Endothelial cell (in vitro differentiated cells): ENCODE measurements at places on chromosomes 12 and 14. TPM values are rescaled to one million over a fixed set of nuclear protein-coding genes. Genes with fewer than 3 reads are reported as not detected.

The TNS2 gene
- total RNA-seq = 112 TPM

The P2RX7 gene
- 0.82 TPM for total RNA-seq

The CCDC197 gene
- total RNA-seq = not detected

The GAPDH gene
- 2,393 TPM for total RNA-seq

The TUNAR gene
- 2.0 TPM for total RNA-seq

The PLEKHG7 gene
- total RNA-seq = not detected

The ACACB gene
- total RNA-seq = 1.7 TPM

The EFS gene
- total RNA-seq = 17.8 TPM

The MYO1H gene
- total RNA-seq = 4.4 TPM

The CYP46A1 gene
- 5.2 TPM for total RNA-seq

The NEUROD4 gene
- not detected for total RNA-seq

The TCL1B gene
- not detected for total RNA-seq

The PRPH gene
- not detected for total RNA-seq

The DENR gene
- 79.7 TPM for total RNA-seq

DNA sequence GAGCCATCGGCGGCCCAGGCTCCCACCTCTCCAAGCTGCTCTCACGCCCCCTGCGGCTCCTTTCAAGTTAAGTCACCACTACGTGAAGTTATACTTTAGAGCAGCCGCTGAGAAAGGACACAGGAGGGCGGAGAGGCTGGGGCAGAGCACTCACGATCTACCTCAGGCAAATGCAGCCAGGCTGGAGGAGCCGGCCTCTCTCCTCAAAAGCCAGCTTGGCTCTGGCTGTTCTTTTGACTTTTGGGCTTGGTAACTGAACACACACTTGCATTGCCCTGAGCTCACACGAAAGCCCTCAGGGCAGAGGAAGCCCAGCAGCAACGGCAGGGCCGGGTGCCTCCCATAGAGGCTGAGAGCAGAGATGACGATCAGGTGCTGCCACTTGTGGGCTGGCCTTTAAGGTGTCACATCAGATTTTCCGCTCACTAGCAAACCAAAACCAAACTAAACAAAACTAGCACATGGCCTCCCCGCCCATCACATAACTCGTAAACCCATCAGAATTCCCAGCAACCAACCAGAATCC, 75.2 kb downstream of the PITPNM2 start:
- DNase-seq = no peak
- H3K27me3 ChIP-seq = peaks cover 9% of the 10 kb centered on the region
- no peaks in the 10 kb centered on the region for H3K4me1 ChIP-seq
- peaks cover 5% of the 10 kb centered on the region for H3K36me3 ChIP-seq
- no peak overlapping the region for H3K4me3 ChIP-seq

GRCh38 chr12:75953312-75953906, 78.2 kb downstream of the PHLDA1 start:
- no peaks in the 10 kb centered on the region for H3K27me3 ChIP-seq
- no peak overlapping the region for H3K4me3 ChIP-seq
- H3K27ac ChIP-seq = peak overlapping the region; percentile 61
- peaks cover 30% of the 10 kb centered on the region for H3K4me1 ChIP-seq
- H3K36me3 ChIP-seq = no peaks in the 10 kb centered on the region

DNA sequence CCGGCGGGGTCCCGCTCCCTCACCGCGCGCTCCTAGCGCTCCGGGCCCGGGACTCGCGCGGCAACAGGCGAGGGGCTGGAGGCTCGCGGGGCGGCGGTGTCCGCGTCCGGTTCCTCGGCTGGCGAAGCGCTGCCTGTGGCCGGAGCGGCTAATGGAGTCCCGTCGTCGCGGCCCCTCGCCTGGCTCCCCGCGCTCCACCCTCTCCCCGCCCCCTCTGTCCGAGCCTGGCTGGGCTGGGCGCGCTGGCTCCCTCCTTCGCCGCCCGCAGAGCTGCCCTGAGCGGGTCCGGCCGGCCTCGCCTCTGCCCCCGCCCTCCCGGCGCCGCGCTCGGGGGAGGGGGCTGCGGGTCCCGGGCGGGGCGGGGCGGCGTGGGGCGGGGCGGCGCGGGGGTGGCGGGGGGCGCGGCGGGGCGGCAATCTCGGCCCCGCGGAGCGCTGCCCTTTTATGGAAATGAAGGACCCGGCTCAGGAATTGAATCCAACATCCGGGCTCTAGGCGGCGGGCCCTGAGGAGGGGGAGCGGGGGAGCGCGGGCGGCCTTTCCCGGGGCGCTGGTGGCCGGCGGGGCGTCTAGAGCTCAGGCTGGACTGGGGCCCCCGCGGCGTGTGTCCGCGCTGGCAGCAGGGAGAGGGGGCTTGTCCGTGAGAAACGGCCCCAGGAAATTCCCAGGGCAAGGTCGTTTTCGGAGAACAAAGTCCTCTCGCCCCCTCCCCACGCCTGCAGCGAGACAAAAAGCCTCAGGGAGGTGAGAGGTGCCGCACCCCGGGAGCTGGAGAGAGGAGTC, at the start of gene FERMT2:
Gene FERMT2 (minus strand): TSS at position 153 of the 783 bp plus-strand sequence. CDS start 482 bp downstream, outside the sequence.
- peaks cover 17% of the 10 kb centered on the region for H3K36me3 ChIP-seq

DNA sequence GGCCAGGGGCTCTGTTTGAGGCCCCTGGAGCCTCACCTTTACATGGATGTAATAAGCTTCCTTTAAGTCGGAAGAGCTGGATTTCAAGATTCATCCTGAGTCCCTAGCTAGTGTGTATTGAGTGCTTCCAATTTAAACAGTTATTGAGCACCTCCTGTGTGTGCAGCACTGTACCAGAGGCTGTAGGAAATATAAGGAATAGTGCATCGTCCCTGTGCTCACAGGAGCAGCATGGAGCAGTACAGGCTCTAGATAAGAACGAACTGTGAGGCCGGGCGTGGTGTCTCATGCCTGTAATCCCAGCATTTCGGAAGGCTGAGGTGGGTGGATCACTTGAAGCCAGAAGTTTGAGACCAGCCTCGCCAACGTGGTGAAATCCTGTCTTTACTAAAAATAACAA, 65.8 kb upstream of the METAP2 start:
- H3K4me1 ChIP-seq = no peaks in the 10 kb centered on the region
- no peak overlapping the region for H3K27ac ChIP-seq
- DNase-seq = no peak

DNA sequence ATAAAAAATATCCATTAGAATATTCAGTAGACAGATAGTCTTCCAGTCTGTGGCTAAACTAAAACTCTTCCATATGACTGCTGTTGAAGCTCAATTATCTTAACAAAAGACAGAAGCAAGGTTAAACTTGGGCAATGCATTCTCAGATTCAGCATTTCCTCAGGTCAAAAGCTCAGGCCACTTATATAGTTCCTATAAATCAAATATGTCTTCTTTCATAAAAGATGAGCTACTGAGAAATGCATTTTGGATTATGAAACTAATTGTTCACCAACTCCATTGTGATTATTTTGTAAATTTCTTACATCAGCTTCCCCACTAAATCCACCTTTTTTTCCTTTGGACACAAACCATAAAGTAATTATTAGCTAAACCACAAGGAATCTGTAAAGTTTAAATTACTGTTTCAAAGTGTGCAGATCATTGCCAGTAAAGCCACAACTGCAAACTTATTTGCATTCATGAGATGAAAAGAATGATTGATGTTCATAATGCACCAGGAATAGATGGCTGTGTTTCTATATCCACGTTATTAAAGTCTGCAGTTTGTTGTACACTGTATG, 224.4 kb downstream of the FBXL14 start:
- H3K4me3 ChIP-seq = no peak overlapping the region
- H3K4me1 ChIP-seq = no peaks in the 10 kb centered on the region
- H3K27me3 ChIP-seq = peaks cover 1% of the 10 kb centered on the region
- no peak for DNase-seq
- H3K27ac ChIP-seq = no peak overlapping the region
- peaks cover 3% of the 10 kb centered on the region for H3K36me3 ChIP-seq

DNA sequence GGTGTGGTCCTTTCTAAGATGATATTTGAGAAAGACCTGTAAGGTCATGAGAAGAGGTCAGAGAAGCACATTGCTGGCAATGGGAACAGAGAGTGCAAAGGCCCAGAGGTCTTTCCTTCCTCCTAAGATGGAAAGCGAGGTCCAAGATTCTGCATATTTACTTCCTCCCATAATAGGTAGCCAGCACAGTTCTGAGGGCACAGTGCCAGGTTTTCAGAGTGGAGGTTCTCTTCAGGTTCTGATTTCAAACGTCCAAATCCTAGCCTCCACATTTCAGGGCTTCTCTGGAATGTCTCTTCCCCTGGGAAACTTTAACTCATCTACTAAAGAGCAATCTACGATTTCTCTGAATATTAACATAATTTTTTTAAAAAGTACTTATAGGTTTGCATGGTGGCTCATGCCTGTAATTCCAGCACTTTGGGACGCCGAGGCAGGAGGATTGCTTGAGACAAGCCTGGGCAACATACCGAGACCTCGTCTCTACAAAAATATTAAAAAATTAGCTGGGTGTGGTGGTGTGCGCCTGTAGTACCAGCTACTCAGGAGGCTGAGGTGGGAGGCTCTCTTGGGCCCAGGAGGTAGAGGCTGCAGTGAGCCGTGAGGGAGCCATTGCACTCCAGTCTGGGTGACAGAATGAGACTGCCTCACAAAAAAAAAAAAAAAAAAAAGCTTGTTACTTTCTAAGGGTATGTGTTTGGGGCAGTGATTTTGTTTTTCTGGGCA, 526 bp upstream of the MRPL42 start:
- no peak for DNase-seq
- peak overlapping the region; percentile 98 for H3K27ac ChIP-seq
- peaks cover 4% of the 10 kb centered on the region for H3K36me3 ChIP-seq

DNA sequence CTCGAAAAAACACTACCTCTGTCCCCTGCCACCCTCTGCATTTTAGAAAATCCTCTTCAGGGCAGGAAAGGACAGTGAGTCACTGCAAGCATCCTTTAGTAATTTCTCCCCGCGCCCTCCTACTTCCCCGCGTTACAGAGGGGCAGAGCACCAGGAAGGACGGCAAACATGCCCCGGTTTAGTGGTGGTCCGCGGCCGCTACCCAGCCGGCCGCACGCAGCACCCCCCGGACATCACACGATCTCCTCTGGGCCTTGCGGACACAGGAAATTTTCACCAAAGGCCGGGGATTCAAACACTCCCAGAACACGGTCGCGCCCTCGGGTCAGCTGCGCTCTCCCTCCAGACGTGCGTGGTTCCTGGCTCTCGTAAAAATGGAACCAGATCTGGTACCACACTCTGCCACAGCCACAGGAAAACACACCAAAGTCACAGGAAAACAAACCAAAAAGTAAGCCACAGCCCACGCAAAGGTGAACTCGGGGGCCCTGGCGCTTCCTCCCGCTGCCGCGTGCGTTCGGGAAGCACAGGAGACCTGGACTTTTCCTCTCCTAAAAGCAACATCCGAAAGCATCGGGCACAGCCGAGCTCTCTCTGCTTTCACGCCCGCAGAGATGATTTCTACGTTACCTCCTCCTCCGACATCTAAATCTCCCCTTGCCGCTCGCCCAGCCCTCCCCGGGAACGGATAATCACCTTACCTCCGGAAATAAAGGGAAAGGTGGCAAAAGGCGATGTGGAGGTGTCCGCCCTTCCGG, 839 bp downstream of the SLC38A1 start:
- H3K27ac ChIP-seq = no peak overlapping the region
- H3K4me3 ChIP-seq = no peak overlapping the region

GRCh38 chr12:65741656-65742017, 82.6 kb upstream of the HMGA2 start:
- DNase-seq = peak; percentile 47
- peak overlapping the region; percentile 61 for H3K27ac ChIP-seq
- H3K27me3 ChIP-seq = peaks cover 8% of the 10 kb centered on the region

DNA sequence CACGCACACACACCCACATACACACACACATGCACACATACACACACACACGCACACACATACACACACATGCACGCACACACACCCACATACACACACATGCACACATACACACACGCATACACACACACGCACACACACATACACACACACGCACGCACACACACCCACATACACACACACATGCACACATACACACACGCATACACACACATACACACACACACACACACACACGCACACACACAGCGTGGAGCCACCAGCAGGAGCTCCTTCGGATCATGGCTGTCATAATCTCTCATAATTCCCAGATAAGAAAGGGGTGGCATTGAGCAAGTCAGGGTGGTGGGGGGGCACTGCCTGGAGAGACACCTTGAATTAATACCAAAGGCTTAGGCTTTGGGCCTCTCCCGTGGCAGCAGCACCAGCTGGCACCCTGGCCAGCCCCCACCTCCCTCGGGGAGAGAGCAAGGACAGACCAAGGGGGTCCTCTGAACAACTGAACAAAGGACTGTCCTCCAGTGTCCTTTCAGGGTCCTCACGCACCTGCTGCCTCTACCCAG, 21.9 kb downstream of the ANO2 start:
- peaks cover 19% of the 10 kb centered on the region for H3K27me3 ChIP-seq
- no peak overlapping the region for H3K27ac ChIP-seq
- peaks cover 10% of the 10 kb centered on the region for H3K4me1 ChIP-seq
- peaks cover 22% of the 10 kb centered on the region for H3K36me3 ChIP-seq

DNA sequence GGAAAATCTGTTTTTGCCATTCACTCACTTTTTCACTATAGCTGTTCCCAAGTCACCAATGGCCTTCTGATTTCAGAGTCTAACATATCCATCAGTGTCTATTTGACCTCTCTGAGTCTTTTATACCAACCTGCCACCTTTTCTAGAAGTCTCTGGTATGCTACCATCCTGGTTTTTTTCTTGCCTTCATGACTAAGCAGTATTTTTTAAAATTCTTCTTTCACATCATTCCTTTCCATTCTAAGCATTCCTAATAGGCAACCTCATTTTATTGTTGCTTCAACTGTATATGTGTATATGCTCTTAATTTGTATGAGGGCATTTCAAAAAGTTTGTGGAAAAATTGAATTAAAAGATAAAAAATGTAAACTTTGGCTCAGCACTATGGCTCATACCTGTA, 5.0 kb downstream of the IRAK4 start:
- H3K36me3 ChIP-seq = no peaks in the 10 kb centered on the region
- H3K4me3 ChIP-seq = no peak overlapping the region
- no peak overlapping the region for H3K27ac ChIP-seq
- H3K4me1 ChIP-seq = peaks cover 14% of the 10 kb centered on the region

GRCh38 chr14:80658155-80658554, 283.4 kb downstream of the CEP128 start:
- DNase-seq = no peak
- H3K4me3 ChIP-seq = no peak overlapping the region
- H3K27me3 ChIP-seq = no peaks in the 10 kb centered on the region
- H3K4me1 ChIP-seq = peaks cover 9% of the 10 kb centered on the region

DNA sequence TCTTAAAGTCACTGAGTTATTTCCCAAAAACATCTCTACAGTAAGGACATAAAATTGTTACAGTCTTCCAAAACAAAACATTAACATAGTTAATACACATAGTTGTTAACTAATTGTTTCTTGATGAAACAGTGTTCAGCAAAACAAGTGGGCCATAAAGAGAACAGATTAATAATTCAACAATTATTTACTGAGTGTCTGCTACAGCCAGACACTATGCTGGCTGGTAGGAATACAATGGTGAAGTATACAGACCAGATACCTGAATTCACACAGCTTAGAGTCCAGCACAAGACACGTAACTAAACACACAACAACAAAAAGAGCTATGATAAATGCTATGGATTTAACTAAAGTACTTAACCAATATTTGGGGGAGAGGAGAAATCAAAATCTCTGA, 47.0 kb downstream of the PPP1R12A start:
- no peak for DNase-seq
- no peak overlapping the region for H3K4me3 ChIP-seq
- peaks cover 4% of the 10 kb centered on the region for H3K27me3 ChIP-seq
- H3K4me1 ChIP-seq = peaks cover 15% of the 10 kb centered on the region
- no peak overlapping the region for H3K27ac ChIP-seq

- peaks cover 60% of the 10 kb centered on the region for H3K4me1 ChIP-seq
- peaks cover 2% of the 10 kb centered on the region for H3K27me3 ChIP-seq
Measured at GRCh38 chr12:11787933-11788849, 138.7 kb downstream of the ETV6 start.
